OCI-M1 (cell line): ENCODE measurements at places on chromosomes 6 and 20.
A peak's percentile ranks its signal among the peaks of the same experiment; 100 is the strongest.

DNA sequence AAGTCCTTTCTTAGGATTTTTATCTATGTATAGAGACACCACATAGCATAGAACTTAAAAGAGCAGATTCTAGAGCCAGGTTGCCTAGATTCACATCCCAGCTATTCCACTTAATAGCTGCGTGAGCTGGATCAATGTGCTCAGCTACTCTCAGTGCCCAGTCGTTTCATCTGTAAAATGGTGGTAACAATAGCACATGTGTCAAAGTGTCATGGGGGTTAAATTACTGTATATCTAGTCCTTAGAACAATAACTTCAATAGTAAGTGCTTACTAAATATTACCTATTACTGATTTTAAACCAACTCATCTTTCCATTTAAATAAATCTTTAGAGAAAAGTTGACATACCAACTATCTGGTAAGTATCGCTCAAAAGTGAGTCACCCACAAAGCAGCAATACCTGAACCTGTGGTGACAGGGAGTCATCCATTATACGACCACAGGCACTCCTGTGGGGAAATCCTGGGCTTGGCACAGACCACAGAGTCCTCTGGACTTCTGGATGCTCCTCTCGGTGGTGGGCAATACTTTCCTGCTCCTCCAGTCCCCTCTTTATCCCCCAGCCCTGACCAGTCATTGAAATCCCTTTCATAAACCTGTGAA is 154.8 kb downstream of the PDSS2 start:
- DNase-seq = no peak

- DNase-seq = no peak
These were observed 301.3 kb downstream of the TFAP2B start for GRCh38 chr6:51120016-51120415.

DNA sequence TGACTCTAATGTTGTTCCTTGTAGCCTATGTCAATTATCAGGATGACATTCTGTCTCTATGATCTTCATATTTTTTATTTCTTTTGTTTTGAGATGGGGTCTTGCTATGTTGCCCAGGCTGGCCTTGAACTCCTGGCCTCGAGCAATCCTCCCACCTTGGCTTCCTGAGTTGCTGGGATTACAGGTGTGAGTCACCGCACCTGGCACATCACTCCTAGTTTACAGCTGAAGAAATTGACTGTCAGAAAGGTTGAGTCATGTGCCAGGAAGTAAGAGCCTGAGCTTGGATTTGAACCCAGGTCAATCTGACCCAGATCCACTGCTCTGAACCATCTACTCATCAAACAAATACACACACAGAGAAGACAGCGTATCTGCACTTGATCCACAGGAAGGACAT is 14.4 kb downstream of the PPP1R3G start:
- no peak for DNase-seq

DNA sequence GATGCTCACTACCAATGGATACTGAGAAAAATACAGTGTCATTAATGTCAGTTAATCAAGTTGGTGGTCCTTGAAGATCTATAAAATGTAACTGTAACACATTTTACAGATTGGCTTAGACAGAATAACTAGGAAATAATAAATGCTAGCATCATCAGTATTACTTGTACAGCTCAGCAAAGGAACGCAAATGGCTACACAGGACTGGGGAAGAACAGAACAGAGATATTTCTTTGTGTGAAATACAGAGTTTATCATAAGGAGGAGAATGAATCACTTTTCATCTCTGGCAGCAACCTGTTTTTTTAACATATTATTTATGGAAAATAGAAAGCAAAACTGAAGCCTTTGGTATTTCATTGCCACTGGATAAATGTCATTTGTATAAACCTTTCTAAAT is 8.2 kb upstream of the QKI start:
- no peak for DNase-seq

DNA sequence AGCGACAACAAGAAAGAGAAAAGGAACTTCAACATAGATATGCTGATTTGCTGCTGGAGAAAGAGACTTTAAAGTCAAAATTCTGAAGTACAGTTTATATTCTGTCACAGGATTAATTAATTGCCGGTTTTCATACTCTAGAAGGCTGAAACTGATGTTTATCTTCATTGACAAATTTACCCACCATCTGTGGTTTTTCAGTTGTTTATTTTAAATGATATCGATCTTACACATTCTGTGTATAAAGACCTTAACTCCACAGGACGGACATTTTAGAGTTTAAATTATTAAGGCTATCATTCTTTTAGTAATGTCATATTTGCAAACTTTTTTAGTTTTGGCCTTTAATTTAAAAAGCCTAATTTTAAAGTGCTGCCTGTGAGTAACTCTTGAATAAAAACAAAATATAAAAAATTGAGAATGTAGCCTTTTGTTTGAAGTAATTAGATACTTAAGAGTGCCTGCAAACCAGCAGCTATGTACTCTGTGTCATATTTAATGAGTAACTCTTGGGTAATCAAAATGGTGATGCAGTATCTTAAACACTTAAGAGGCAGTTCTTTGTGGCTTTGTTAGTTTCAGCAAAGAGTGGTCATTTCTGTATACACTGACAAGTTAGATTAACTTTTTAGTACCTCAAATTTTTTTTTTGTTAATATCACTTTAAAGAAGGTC is 59.3 kb downstream of the CDC5L start:
- no peak for DNase-seq

GRCh38 chr6:167475947-167476346 is 151.1 kb downstream of the TTLL2 start:
- no peak for DNase-seq

GRCh38 chr6:125534430-125535263 is 214.8 kb upstream of the HEY2 start:
- no peak for DNase-seq

DNA sequence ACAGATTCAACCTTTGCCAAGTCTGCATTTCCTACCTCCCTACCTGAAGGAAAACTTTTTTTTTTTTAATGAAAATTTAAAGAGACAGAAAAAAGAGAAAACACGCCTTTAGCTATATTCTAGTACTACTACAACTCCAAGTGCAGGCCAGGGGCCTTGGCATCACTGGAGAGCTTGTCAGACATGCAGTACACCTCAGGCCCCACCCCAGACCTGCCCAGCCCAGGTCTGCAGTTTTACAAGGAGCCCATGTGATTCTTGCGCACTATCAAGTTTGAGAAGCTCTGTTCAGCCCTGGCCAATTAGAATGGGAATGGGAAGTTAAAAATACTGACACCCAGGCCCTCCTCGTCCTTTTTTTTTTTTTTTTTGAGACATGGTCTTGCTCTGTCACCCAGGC is 85.0 kb downstream of the NFATC2 start:
- DNase-seq = no peak

DNA sequence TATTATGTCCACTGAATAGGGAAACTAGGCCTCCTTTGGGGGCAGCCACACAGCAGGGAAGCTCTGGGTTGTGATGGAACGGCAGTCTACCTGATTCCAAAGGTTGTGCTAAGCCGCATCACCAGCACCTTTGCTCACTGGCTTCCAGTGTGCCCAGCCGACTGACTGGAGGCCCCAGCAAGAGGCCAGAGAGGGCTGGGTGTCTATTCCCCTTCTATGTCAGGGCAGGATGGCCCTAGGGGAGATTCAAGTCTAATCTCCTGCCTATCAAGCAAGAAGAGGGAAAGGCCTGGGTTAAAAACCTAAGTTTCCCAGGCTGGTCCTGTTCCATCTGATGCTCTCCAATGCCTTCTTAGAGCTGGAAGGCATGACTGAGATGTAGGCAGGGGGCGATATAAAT is 53.6 kb downstream of the JPH2 start:
- no peak for DNase-seq

DNA sequence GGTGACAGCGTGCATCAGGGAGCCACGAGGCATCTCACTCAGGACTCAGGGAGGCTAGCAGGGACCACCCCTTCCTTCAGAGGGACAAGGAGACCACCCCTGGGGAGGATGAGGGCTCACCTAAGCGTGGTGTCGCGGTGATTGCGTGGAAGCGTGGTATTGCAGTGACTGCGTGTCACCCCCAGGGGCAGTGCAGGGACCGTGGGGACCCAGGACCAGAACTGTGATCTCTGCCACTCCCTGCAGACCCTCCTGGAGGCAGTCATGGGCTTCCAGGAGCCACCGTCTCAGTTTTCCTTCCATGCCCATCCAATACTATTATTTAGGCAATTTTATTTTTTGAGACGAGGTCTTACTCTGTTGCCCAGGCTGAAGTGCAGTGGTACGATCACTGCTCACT is 147.1 kb downstream of the TAF4 start:
- no peak for DNase-seq

DNA sequence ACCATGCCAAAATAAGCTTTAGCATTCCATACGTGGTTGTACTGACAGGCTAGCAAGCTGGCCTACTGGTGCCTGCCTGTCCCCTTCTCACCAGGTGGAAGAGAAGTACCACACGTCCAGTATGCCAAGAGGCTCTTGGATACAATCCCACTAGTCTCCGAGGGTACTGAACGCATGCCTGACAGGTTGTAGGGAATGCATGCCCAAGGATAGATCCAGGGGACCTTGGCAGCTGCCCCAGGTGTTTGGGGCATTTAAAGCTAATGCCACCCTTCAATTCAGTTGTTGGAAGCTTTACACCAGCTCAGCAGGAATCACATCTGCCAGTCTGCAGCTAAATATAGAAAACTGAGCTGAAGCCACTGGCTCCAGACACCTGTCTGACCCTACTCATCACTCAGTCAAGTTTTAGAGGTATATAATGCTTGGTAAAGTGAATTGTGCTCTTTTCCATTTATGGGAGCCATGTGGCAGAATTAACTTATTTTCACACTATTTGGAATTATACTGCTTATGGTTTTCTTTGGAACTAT is 4.9 kb downstream of the TUBB2B start:
- no peak for DNase-seq

DNA sequence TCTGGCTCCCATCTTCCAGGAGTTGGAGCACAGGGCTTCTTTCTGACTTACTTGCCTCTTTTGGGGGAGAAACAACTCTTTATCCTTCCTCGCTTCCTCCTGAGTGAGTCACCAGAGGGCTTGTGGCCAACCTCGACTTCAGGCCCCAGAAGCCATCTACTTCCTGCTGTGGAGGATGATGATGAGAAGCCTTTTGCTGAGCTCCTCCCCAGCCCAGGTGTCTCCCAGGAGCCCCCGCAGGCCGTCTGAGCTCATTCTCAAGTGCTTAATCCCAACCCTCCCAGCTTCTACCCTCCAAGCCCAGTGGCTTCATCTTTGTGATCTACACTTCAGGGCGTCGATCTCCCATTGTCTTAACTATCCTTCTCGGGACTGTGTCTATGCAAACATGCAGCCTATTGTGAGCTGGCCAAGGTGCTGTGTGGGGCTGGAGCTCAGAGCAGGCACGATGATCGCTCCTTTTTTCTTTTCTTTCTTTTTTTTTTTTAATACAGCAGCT is 27.9 kb downstream of the SDCBP2 start:
- DNase-seq = peak; percentile 33

GRCh38 chr6:41675992-41676391 is 37.7 kb downstream of the MDFI start:
- DNase-seq = no peak
